ENCODE measurements at places on chromosomes 1 and 21.

DNA sequence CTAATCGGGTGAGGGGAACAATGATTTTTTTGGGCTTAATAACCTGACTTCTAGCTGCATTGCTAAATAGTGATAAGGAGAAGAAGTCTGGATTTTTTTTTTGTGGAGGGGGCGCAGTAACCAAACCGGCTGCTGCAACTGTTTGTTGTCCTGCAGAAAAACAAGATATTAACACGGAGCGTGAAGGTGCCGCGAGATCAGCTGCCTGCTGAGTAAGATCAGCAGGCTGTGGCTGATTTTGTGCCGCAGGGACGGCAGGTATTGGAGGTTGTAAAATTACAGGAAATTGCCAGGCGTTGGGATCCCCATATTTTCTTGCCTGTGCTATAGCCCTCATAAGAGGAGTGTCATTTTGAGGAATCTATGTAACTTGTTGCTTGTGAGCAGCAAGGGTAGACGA is 8.7 kb upstream of the LRRC47 start:
- DNase-seq = no peak

- DNase-seq = no peak
Observed at GRCh38 chr1:41578712-41579335, 94.3 kb upstream of the EDN2 start.

DNA sequence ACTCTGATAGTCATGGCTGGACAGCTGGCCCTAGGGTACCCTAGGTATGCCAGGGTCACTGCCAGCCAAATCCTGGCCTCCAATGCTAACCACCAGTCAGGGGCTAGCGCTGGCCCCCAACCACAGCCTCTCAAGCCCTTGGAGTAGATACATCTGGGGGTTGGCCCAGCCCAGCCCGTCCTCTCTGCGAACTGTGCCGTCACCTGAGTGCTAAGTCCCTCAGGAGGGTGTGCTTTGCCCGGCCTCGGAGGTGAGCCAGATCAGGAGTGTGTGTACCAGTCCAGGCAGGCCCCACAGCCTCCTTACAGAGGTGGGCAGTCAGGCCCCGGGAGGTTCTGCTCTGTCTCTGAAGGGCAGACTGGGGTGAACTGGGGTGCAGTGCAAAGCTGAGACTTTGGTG is 34.0 kb upstream of the DISP3 start:
- DNase-seq = no peak

- no peak for DNase-seq
Observed at GRCh38 chr21:46092026-46092764, 5.7 kb upstream of the COL6A2 start.

GRCh38 chr1:172818841-172819527 is 160.1 kb downstream of the FASLG start:
- no peak for DNase-seq

DNA sequence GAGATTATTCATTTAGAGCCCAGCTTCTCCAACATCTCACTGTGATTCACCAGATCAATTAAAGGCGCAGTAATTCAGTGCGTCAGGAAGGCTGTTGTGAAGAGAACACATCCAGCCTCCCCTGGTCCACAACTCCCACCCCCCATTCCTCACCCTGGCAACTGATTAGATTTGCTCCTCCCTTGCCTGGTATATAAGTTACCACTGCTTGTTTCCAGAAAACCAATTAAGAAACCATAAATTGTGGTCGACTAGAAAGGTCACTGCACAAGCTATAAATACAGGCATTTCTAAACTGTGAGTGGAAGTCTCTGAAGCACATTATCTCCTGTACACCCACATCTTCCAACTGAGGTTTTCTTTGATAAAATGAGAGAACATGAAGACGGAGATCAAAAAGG is 41.9 kb downstream of the FAM163A start:
- no peak for DNase-seq

GRCh38 chr1:247274605-247275256 is 18.9 kb downstream of the VN1R5 start:
- DNase-seq = no peak

DNA sequence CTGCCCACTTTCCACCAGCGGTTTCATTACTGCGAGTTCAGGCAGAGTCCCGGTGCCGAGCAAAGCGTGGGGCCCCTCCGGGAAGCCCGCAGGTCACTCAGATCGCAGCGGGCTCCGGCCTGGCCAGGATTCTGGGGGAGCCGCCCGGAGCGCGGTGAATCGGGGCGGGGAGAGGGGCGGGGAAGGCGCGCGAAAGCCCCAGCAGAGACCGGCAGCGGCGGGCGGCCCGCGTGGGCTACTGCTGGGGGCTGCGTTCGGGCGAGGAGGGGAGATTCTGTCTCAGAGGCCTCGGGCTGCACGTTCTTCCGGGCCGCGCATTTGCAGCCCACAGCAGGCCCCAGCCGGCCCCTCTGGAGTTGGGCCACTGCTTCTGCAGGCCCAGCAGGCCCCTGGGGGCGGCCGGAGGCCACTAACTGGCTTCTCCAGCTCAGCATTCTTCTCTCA is 64.7 kb downstream of the SCCPDH start:
- no peak for DNase-seq

DNA sequence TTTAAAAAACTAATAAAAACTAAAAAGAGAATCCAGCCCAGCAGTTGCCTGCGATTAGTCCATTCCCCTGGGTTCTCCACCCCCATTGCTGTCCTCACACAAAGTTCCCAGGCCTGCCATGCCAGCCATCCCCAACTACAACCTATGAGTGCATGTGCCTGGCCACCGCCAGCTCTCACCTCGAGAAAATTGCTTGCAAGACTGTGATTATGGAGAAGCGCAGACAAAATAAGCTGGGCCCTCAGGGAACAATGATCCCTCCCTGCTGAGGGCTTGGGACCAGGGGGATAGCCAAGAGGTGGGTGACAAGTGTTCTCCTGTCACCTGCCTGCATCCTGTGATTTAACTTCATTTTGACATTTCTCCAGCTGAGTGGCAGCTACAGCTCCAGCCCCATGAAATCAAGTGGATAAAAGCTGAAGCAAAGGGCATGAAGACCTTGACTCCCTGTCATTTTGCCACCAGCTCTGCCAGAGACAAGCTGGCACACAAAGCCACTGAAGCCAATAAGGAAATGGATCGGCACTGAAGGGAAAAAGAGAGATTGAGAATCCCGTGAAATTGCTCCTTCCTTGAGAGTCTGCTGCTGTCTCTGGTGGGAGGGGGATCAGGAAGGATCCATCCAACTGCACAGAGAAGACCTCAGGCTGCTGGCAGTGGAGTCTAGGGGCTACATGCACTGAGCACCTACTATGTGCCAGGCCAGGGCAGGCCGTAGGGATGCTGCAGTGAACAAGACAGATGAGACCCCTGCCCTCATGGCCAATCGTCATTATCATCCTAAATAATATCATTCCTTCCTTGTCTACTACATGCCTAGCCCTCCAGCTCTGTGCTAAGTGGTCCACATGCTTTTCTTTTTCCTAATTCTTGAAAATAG is 40.7 kb downstream of the MATN1 start:
- no peak for DNase-seq

DNA sequence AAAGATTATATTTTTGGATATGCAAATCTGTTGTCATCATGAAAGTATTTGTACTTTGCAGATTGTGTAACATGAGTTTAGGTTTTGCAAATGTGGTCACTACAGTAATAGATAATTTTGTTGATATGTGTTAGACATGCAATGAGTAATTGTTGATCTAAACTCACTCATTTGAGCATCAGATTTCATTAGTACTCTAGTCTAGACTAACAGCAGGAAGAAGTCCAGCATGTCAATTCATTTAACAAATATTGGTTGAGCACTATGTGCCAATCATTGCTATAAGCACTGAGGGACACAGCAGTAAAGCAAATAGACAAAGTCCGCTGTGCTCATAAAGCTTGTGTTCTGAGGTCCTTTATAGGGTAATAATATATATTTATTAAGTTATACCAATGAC is 350.0 kb downstream of the USP25 start:
- no peak for DNase-seq

- no peak for DNase-seq
Observed at GRCh38 chr1:60619581-60619980, 462.8 kb upstream of the NFIA start.

GRCh38 chr1:228863776-228864175 is 128.5 kb downstream of the RHOU start:
- no peak for DNase-seq

GRCh38 chr1:246632281-246633168 is 66.3 kb downstream of the CNST start:
- DNase-seq = no peak

- no peak for DNase-seq
Observed at GRCh38 chr1:192903142-192903541, 94.3 kb downstream of the RGS2 start.

- no peak for DNase-seq
Observed at GRCh38 chr1:53616927-53617326, 122.0 kb downstream of the GLIS1 start.

DNA sequence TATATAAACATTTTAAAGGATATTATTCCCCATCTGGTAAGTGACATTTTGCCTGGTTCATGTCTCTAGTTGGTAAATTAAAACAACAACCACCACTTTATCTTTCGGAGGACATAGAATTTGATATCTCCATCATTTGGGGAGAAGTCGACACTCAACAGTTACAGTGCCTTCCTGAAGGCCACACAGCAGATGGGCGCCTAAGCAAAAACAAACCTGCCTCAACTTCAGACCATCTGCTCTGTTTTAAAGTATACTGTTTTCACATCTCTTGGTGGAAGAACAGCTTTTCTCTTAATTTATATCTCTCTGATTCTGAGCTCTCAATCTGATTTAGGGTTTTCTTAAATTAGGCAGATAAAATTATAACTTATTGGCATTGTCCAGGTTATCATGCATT is 282.2 kb downstream of the RYR2 start:
- peak; percentile 73 for DNase-seq

GRCh38 chr21:43869486-43870325 is 4.7 kb downstream of the AGPAT3 start:
- DNase-seq = no peak

DNA sequence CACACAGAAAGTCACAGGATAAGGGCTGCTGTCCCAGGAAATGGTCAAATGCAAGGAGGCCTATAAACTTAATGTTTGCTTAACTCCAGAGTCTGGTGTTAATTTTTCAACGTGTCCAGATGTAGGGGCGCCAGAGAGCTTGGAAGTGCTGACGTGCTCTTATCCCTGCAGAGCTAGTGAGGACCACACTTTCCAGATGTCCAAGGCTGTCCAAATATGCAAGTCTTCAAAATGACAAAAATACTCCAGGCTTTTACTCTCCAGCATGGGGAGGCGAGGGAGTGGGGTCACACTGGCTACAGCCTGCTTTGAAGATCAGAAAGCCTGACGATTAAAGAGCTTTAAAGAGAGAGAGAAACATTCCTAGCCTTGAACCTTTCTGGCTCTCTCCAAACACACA is 57.6 kb downstream of the ABCA4 start:
- DNase-seq = no peak

DNA sequence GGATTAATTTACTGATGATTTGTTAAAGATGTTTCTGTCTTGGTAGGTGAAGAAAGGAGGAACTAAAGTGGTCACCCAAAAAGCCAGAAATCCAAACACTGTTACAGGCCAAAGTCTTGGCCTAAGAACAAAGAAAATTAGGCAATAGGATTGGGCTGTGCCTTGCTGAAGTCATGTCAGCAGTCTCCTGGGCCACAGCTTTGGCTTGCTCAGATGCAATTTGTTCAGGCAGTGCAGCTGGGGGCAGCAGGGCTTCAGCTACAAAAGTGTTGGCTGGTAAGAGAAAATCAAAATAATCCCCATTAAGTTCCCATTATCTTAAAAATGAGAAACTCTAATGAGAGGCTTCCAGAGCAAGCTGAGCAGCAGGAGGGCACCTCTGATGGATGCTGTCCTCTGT is 14.0 kb upstream of the RAP1A start:
- DNase-seq = no peak

- no peak for DNase-seq
Observed at GRCh38 chr1:96749618-96750017, 28.0 kb downstream of the PTBP2 start.

DNA sequence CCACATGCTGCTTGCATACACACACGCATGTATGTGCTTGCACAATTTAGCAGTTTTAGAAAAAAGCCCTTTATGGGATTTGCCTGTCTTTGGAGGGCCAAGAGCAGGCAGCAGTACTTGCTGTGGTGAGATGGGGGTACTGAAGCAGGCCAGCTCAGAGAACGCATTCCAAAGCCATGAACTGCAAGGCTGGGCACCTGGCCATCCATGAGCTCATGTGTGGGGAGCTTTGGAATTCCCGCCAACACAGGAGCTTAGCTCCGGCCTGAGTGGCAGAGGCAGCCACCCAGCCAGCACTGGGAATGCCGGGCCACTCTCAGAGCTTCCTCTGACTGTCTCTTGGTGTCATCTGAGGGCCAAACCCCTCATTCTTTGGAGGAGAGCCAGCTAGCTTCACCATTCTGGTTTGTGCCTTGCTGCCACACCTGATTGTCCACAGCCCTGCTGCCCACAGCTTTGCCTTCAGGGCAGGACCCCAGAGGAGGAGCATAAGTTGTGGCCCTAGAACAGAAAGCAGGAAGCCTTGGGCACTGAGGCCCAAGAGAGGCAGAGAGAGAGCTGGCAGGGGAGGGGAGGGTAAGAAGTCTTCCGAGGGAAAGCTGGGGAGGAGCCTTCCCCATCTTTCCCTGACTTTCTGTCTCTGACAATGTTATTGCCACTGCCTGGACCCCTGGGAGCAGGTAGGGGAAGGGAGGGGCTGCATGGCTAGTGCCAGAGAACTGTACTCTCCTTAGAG is 92.1 kb upstream of the POU3F1 start:
- no peak for DNase-seq

DNA sequence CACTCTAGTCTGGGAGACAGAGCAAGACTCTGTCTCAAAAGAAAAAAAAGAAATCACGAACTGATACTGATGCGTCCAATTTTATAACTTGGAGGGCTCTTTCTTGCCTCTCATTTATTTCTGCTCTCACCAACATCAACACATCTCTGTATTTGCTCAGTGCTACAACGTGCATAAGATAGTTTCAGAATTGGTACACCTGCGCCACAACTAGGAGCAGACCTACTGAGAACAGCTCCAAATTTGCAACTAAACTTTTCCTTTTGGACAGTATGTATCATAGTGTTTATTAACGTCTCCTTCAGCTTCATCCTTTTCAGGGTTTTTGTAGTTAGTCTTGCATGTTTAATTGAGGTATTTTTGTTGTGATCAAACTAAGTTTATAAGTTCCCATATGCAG is 27.7 kb downstream of the TRAPPC10 start:
- no peak for DNase-seq

DNA sequence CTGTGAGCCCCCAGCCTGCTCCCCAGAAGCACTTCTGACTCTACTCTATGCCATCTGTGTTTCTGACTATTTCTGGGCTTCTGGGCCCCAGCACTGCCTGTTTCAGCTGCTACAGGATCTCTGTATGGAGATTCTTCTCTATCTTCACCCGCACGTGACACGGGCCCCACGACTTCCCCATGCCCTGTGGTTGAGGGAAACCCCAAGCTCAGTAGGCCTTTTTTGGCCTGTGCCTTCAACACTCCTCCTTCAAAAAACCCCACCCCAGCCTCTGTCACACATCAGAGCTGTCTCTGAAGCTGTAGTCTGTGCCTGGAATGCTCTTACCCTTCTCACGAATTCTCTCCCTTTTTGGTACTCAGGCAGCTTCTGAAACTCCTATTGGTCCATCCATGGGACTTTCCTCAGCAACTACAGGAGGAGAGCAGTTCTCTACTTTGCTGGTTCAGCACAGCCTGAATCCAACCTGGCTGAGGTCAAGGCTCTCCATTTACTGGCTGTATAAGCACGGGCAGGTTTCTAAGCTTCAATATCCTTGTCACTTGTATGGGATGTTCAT is 2.0 kb upstream of the NID1 start:
- DNase-seq = no peak

Measured in NCI-H524 treated with DMSO at 0.1 percent for 48 hours (cell line).